ENCODE measurements at places on chromosomes 2 and 18. TPM values are rescaled to one million over a fixed set of nuclear protein-coding genes. Genes with fewer than 3 reads are reported as not detected.

The SERPINE2 gene
- 2.0 TPM for total RNA-seq

The GNAL gene
- 0.75 TPM for total RNA-seq

The ALPG gene
- not detected for total RNA-seq

The SLC30A3 gene
- total RNA-seq = not detected
